ENCODE measurements at places on chromosomes 3 and 15.

DNA sequence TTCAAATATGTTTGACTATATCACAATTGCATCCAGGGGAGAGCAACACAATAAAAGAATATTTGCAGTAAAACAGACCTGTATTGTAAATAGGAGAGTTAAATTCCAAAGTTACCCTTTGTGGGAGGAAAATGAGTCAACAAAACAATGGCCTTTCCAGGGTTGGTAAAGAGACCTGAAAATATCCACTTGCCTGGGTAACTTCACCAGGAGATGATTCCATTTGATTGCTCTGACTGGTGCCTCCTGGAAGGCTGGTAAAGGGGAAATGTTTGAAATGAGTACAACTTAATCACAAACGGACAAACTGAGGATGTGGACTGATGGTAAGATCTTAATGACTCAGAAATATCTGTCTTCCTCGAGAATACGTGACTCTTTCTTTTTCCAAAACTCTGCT, 43.6 kb upstream of the SRGAP3 start:
- H3K4me1 ChIP-seq, result no peaks in the 10 kb centered on the region
- H3K4me3 ChIP-seq, result no peak overlapping the region
- no peaks in the 10 kb centered on the region for H3K27me3 ChIP-seq
- DNase-seq, result no peak
- H3K36me3 ChIP-seq, result no peaks in the 10 kb centered on the region
- no peak overlapping the region for H3K27ac ChIP-seq

- no peak overlapping the region for H3K27ac ChIP-seq
- no peaks in the 10 kb centered on the region for H3K27me3 ChIP-seq
- H3K4me1 ChIP-seq, result no peaks in the 10 kb centered on the region
- H3K4me3 ChIP-seq, result no peak overlapping the region
- H3K36me3 ChIP-seq, result no peaks in the 10 kb centered on the region
Measured at GRCh38 chr3:157914882-157915281, 191.3 kb downstream of the SHOX2 start.

- H3K4me1 ChIP-seq, result no peaks in the 10 kb centered on the region
- H3K27ac ChIP-seq, result no peak overlapping the region
- H3K36me3 ChIP-seq, result no peaks in the 10 kb centered on the region
- DNase-seq, result no peak
- H3K4me3 ChIP-seq, result no peak overlapping the region
Measured at GRCh38 chr15:77035999-77036471, 34.9 kb downstream of the TSPAN3 start.

DNA sequence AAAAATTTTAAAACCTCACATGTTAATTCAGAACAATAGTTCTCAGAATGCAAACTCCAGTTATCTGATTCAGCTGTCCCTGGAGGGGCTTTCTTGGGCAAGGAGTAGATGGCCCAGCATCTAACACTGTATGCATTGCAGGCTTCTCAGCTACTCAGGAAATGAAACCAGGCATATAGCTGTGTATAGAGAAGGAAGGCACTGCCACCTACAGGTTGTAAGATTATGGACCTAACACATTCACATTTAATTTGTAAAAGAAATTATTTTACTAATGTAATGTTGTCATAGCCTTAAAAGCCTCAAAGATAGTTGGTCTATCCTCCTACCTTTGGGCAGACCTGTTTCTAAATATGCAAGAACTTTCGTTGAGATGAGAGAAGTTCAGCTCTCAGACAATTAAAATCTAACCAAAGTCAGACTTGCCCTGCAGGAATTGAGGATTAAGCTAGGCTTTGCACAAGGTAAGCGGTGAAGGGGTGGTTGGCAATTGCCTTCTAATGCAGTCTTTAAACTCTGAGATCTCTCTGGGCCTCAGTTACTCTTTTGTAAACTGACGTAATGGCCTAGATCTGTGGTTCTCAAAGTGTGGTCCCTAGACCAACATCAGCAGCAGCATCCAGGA, 132.8 kb upstream of the SLC24A5 start:
- no peak for DNase-seq
- H3K27ac ChIP-seq, result no peak overlapping the region
- H3K36me3 ChIP-seq, result no peaks in the 10 kb centered on the region
- H3K27me3 ChIP-seq, result no peaks in the 10 kb centered on the region
- no peak overlapping the region for H3K4me3 ChIP-seq

DNA sequence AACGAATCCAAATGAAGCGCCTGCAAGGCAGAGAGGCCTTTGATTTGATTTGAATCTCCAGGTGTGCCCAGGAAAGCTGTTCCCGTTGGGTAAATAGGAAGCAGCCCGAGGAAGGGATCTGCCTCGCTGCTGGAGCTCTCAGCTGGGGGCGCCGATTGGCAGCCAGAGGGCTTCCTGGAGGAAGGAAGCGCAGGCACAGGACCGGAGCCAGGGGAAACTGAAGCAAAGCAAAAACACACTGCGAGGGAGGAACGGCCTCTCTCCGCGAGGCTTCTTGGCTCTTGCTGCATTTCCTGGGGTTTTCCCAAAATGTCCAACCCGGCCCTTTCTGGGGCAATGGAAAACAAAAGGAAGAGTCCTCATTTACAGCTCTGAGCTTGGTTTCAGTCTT, 80.3 kb downstream of the TMEM266 start:
- H3K27ac ChIP-seq, result no peak overlapping the region
- H3K27me3 ChIP-seq, result no peaks in the 10 kb centered on the region
- no peaks in the 10 kb centered on the region for H3K4me1 ChIP-seq
- DNase-seq, result no peak
- H3K4me3 ChIP-seq, result no peak overlapping the region
- no peaks in the 10 kb centered on the region for H3K36me3 ChIP-seq

All from pancreas (tissue), 10 donors.